ENCODE measurements at places on chromosomes 13 and 19.

GRCh38 chr19:46192992-46193650, 36.4 kb upstream of the IGFL1 start:
- DNase-seq: no peak

DNA sequence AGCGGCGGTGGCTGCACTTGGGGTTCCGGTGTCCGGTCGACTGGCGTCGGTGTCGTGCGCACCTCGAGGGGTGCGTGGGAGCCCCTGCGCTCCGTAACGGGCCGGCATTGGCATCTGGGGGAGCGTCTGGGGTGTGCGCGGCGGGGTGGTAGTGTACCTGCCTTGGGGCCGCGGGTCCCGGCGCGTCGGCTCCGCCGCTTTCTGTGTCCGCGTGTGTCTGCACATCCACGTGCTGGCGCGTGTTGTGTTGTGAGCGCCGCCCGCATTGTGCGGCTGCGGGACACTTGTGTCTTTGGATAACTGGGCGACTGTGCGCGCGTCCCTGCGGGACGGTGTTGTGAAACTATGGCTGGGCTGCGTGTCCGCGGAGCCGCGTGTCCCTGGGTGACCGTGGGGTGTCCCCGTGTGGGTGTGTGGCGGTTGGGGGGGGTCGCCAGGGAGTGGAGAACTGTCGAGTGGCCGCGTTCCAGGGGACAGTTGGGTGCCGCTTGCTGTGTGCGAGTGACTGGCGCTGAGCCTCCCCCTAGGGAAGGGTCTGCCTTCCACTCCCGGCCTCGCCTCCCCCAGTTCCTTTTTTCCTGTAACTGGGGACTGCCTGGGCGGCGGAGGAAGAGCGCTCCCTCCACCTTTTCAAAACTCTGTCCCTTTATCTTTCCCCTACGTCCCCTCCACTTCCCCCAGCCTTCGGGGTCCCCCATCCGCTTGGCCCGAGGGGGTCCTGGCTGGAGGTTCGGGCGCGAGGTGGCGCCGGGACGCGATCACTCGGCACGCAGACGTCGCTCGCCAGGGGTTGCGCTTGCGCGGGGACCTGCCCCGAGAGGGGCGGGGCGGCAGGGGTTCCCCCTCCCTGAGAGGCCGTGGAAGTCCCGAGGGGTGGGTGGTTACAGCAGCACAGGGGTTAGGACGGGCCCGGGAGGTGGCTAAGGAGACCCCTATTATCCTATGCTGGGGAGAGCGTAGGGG, 5.7 kb upstream of the NFIC start:
- DNase-seq: peak; percentile 67

DNA sequence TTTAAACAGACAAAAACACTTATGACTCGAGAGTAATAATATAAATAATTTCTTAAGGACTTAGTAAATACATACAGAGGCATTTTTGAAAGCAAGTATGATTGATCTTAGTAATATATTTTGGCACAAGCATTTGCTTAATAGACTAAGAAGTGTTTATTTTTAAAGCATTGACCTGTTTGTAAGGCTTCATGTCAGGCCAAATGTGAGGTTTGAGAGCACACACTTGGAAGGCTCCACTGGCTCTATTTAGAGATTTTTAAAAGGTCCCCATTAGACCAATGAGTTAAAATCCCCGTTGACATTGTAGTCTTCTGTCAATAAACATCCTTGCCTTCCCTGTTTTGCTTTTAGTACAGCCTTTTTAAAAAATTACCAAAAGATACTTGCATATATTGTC, 50.4 kb downstream of the ATP8A2 start:
- no peak for DNase-seq

- no peak for DNase-seq
Observed at GRCh38 chr13:26600343-26600742, 42.9 kb downstream of the WASF3 start.

GRCh38 chr13:98056839-98057410, 86.0 kb upstream of the FARP1 start:
- DNase-seq: no peak

- DNase-seq: no peak
Observed at GRCh38 chr13:99873832-99874430, 97.6 kb downstream of the ZIC5 start.

GRCh38 chr13:110965038-110965754, 50.3 kb upstream of the ANKRD10 start:
- DNase-seq: no peak

DNA sequence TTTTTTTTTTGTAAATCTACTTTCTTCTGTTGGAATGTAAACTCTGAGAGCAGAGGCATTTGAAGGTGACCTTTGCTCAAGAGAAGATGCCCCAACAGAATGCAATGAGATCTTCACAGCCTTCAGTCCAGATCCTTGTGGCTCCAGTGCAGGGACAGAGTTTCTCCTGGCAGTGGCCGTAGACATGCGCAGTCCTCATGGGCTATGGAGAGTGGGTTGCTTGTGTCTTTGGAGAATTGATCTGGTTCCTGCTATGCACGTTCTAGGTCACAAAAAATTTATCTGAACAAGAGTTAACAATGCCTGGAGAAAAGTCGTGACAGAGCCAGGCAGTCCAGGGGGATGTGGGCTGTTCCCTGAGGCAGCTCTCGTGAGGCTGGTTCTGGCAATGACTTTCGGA, 30.1 kb downstream of the TMEM255B start:
- no peak for DNase-seq

GRCh38 chr13:48178126-48178525, 54.9 kb upstream of the ITM2B start:
- DNase-seq: no peak

- DNase-seq: no peak
Observed at GRCh38 chr13:50668691-50669271, 174.7 kb downstream of the DLEU7 start.

- DNase-seq: peak; percentile 48
Observed at GRCh38 chr13:76991432-76991795, 467 bp upstream of the CLN5 start.

DNA sequence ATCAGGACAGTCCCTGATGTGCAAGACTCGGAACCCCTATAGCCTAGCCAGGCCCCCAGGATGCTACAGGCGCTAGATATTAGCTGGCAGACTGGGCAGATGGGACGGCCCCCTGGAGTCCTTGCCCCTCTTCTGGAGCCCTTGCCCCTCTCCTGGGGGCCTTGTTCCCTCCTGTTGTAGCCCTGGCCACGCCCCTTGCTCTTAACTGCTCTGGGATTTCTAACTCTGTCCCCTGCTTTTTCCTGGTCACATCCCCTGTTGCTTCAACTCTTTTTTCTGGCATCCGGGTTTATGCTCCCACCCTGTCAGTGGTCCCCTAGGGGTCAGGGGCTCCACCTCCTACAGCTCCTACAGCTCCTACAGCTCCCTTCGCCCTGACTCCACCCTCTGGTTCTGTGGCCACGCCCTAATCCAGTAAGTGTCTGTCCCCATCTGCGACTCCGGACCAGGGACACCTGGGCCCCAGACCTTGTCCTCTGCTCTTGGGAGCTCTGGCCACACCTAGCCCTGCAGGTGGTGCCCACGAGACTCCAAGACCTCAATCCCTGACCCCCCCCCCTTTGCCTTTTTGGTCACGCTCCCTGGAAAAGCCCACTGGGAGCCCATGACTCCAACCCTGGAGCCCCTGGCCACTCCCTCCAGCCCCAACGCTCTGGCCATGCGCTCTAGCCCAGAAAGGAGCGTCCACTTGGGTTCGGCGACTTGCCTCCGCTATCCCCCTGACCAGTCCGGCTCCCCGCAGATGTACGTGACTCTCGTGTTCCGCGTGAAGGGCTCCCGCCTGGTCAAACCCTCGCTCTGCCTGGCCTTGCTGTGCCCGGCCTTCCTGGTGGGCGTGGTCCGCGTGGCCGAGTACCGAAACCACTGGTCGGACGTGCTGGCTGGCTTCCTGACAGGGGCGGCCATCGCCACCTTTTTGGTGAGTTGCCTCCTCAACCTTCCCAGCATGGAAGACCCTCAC, 6.8 kb downstream of the PLPPR2 start:
- DNase-seq: no peak

- no peak for DNase-seq
Observed at GRCh38 chr13:34349091-34349722, 531.3 kb downstream of the RFC3 start.

DNA sequence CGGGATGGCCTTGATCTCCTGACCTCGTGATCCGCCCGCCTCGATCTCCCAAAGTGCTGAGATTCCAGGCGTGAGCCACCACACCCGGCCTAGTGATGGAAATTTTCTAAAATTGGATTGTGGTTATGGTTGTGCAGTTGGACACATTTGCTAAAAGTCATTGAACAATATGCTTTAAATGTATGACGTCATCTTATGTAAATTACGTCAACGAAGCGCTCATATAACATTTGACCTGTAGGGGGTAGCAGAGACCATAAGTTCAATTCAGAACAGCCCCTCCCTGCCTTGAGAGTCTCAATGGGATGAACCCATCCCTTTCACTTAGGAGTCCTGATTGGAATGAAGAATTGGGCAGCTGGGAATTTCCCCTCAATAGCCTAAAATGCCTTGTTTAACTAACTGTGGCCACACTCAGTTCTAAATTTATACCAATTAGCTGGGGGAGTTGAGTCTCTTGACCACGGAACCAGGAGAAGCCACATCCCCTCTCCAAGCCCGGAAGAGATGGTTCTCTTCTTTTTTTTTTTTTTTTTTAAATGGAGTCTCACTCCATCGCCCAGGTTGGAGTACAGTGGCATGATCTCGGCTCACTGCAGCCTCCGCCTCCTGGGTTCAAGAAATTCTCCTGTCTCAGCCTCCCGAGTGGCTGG, 15.2 kb upstream of the TLE6 start:
- peak; percentile 80 for DNase-seq

GRCh38 chr19:44757735-44758505, 9.4 kb downstream of the BCL3 start:
- DNase-seq: no peak

DNA sequence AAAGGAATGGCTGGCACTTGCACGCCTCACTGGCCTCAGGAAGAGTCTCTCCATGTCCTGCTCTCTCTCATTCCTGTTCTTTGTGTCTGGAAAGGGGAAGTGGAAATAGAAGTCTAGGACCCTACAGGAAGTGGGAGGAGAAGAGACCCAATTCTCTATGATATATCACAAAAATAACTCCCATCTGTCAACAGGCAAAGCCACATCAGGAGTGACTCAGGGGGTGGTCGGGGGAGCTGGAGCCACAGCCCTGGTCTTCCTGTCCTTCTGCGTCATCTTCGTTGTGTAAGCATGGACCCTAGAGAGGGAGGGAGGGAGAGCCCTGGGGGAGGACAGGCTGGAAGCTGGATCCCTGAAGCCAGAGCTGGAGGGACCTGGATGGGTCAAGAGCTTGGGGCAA, 3.0 kb downstream of the SIGLEC9 start:
- no peak for DNase-seq

DNA sequence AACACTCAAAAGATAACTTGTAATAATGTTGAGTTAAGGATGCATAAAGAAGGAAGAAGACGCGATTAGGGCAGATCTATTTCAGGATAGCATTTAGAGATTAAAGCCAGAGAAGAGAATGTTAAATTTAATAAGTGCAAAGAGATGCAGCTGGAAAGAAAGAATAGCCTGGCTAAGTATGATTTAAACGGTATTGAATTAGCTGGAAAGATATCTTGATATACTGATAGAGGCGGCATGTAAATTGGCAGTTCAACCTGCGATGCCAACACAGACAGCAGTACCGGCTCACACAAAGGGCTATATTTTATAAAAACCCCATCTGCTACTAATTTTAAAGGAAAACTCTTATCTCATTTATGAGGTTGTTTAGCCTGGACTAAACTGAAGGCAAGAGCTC, 121.4 kb downstream of the ENOX1 start:
- DNase-seq: no peak
